ENCODE measurements at places on chromosomes 2 and 18.

GRCh38 chr2:220191737-220192136 is 564.3 kb downstream of the SLC4A3 start:
- no peak for DNase-seq

GRCh38 chr2:96550787-96551604 is 14.4 kb downstream of the ARID5A start:
- no peak for DNase-seq

- no peak for DNase-seq
Measured at GRCh38 chr18:7575465-7576028, 8.4 kb downstream of the PTPRM start.

GRCh38 chr2:226135861-226136548 is 663.6 kb downstream of the IRS1 start:
- DNase-seq, result no peak

DNA sequence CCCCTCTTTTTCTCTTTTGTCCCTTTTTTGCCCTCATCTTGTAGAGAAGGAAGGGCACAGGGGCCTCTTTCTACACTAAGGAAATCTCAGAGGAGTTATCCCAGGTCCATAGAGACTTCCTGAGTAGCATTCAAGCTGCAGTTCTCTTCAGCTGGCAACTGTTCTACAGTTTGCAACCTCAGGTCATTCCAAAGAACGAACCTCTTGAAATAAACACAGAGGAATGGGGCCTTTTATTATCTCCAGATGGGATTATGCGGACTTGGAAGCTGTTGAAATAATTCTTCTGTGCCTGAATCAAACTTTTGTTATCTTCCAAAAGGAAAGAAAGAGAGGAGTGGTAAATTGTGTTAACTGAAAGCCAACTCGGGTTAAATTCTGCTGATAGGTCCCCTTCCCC is 31.0 kb upstream of the NFE2L2 start:
- no peak for DNase-seq

DNA sequence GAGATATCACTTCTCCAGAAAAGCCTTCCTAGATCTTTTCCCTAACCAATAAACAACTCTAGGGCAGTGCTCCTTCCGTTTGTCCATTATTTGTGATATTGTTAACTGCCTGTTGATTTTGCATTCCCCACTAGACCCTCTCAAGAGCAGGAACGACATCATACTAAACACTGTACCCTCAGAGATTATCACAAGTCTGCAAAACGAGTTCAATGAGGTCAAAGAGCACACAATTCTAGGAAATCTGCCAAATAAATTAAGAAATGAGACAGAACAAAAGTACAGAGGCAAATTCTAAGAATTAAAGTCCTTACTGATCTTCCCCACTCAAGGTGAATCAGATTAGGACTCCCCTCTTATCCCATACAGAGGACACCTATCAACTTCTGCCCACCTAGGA is 7.6 kb downstream of the RTTN start:
- no peak for DNase-seq

DNA sequence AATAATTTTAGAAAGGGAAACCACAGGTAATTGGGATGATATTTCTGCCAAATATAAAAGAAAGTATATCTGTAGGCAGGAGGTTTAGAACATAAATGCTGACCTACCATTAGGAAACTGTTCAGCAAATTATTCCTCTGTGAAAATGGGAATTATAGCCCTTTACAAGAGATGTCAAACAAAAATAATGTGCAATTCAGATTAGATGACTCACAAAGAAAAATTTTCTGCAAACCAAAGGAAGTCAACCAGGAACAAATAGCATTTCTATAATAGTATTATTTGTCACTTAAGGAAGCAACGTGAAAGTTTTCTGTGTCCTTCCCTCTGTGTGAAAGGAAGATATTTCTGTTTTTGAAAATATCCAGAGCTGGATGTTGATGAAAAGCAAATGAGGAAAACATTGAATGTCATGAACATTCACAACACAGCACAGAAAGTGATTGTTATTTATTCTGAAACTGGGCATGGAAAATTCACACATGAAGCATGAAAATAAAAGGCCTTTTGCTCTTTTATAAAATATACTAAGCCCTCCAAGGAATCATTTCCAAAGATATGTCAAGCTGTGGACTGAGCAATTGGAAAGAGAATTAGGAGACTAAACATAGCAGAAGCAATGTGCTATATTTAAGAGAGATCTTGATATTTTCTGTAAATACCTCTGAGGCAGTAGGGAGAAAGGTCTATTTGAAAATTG is 57.9 kb upstream of the SPHKAP start:
- DNase-seq, result no peak

- no peak for DNase-seq
Measured at GRCh38 chr2:44649381-44649780, 287.6 kb downstream of the CAMKMT start.

- DNase-seq, result no peak
Measured at GRCh38 chr2:11550901-11551568, 17.2 kb downstream of the GREB1 start.

DNA sequence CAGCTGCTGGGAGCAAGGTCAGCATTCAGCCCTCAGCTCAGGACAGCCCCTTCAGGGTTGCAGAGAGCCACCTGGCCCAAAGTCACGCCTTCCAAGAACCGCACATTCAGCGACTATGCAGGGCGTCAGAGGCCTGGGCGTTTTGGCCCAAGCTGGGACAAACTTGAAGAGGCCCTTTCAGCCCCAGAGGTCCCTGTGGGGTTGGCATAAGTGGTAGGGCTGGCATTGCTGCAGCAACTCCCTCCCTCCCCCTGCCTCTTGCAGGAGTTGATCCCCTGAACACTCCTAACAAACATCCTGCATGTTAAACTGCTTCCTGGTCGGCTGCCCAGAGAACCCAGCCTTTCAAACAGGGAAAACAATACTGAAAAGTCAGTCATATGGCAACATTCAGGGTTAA is 192.9 kb upstream of the SMAD2 start:
- no peak for DNase-seq

- DNase-seq, result no peak
Measured at GRCh38 chr2:29390136-29390535, 274.9 kb downstream of the CLIP4 start.

- DNase-seq, result no peak
Measured at GRCh38 chr2:45260946-45261345, 251.7 kb upstream of the SIX2 start.

DNA sequence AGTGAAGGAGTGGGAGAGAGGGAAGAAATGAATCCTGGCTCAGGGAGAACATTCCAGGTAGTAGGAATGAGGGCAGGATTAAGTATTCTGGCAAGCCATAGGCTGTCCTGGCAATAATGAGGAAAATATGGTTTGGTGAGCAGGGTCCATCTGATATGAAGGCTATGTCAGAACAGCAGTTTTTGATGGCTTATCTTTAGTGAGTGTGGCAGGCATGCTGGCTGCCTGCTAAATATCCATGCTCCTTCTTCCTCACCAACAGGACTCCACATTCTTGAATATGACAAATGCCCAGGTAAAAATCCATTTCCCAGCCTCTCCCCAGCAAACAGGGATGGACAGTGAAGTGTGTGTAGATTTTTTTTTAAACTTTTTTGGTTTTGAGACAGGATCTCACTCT is 13.2 kb upstream of the CTIF start:
- no peak for DNase-seq

Measured in NCI-H1105 (cell line).